ENCODE measurements at places on chromosomes 2 and 18. TPM values are rescaled to one million over a fixed set of nuclear protein-coding genes. Genes with fewer than 3 reads are reported as not detected.

DNA sequence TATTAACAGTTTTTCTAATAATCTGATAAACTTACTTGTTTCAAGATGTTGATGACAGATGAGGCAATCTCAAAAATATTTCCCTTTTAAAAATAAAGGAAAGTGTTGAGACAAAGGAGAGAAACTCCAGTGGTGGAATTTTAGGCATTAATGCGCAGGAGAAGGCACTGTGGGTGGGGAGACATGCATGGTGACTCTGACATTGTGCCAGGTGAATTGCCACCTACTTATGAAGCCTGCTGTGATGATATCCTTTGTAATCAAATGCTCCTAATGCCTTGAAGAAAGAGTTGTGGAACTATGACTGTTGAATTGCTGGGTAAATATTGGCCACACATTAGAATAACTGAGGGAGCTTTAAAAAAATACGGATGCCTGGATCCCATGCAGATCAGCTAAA is 101.4 kb downstream of the PLA2R1 start:
- DNase-seq: no peak

DNA sequence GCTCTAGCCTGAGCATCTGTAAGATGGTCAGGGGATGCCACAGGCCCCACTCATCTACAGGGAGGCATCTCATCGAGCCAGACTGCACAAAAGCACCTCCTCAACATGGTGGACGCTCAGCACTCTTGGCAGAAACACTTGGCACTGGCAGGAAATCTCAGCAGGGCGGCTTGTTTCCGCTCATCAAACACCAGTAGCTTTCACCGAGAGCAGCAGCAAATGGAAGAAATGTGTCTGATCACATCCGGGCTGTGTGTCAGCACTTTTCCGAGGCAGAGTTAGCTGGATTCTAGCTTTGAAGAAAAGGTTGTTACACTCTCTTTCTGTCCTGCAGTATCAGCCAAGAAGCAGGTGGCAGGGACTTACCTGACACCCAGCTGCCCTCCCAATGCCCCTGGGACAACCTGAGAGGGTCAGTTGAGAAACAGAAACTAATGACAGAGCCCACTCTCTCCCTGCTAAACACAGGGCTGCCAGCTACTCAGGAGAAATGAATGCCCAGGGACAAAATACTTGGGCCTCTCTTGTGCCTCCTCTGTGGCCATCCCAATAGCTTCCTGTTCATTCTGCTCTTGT is 68.9 kb upstream of the FZD7 start:
- no peak for DNase-seq

DNA sequence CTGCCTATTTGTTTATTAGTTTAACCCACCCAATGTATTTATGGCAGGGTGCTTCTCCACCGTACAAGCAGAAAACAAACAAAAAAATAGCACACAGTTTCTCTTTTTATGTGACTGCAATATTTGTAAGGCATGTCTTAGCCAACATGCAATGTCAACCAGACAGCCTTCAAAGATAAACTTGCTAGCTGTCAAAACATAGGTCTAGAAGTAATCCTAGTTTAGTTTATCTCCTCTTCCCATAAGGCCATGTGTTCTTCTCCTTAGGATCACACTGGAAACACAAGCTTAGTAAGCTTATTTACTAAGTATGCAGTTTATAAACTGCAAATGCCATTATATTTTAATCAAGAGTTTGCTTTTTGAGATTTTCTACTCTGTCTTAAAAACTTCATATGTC is 75.6 kb downstream of the LDAH start:
- DNase-seq: no peak

GRCh38 chr2:5978131-5978751 is 286.1 kb downstream of the SOX11 start:
- DNase-seq: no peak

DNA sequence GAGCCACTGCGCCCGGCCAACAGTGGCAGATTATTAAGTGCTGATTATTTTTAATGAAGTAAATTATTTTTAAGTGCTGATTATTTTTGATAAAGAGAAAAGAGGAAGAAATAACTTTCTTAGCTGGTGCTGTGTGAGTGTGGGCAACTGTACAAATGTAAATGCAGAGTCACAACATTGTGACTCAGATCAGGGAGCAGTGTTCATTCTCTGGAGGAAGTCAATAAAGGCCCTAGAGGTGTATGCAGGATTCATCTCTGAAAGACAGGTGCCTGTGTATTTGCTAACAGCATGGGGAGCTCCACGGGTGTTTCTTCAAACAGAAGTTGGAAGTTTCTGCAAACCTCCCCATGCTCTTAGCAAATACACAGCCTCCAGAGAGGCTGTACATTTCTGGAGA is 6.2 kb downstream of the KRTCAP3 start:
- DNase-seq: no peak

- no peak for DNase-seq
Measured at GRCh38 chr18:65175681-65176080, 575.1 kb upstream of the CDH7 start.

DNA sequence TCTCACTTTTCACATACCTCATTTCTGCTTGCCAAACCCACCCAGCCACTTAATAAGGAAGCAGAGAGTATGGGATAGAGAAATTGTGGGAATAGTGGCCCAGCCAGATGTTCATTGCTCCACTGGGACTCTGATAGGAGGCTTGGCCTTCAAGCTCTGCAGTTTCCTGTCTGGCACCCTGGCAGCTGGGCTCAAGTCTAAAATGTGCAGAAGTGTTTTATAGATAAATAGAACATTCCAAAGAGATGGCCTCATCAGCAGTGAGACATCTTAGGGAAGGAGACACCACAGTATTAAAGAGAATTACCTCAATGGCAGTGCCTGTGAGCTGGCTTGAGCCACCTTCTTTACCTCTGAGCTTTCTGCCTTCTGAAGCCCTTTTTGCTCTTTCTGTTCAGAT is 24.7 kb downstream of the COPS7B start:
- no peak for DNase-seq

FAM237A gene
- not detected for total RNA-seq

C2orf80 gene
- total RNA-seq: not detected

COL4A4 gene
- total RNA-seq: 0.13 TPM

CSRNP3 gene
- total RNA-seq: not detected

SLC5A7 gene
- not detected for total RNA-seq

UNC80 gene
- total RNA-seq: 0.08 TPM

LBH gene
- 2.2 TPM for total RNA-seq

- DNase-seq: no peak
Measured at GRCh38 chr2:19851116-19851695, 50.6 kb downstream of the TTC32 start.

- peak; percentile 17 for DNase-seq
Measured at GRCh38 chr18:28961669-28962228, 784.8 kb upstream of the CDH2 start.

- no peak for DNase-seq
Measured at GRCh38 chr2:109403841-109404201, 209.9 kb downstream of the SEPTIN10 start.

DNA sequence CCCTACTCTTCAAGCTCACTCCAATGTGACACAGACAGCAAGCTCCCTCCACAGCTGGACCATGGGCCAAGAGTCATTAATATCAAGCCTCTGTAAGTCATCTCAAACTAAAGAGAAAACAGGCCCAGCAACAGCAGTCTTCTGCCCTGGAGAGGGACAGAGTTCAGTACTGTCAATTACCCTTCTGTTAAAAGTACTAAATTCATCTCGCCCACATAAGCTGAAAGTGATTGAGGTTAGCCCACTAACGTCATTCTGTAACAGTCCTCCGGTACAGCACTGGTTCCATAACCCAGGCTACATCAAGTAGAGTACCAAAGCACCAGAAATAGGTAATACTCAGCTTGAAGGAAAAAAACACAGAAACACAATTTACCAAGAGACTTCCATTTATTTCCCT is 25.9 kb downstream of the THADA start:
- no peak for DNase-seq

FBXO48 gene
- total RNA-seq: 0.74 TPM

- DNase-seq: no peak
Measured at GRCh38 chr2:181896286-181896685, 4.8 kb downstream of the ITPRID2 start.

DUSP2 gene
- 4.9 TPM for total RNA-seq

ICOS gene
- 0.18 TPM for total RNA-seq

DNA sequence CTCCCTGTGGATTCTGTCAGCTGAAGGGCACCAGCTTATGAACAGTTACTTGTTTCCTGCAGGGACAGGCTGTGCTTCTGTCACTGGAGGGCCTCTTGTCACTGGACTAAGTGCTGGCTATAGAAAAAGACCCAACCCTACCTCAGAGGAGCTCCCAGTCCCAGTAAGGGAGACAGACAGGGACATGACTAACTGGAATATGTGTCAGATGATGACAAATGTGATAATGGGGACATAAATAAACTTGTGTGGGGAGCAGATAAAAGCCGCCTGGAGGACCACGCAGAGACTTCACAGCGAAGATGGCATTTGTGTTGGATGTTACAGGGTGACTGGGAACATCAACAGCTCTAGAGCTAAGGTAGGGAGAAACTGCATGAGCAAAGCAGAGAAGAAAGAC is 95.0 kb downstream of the MAPRE2 start:
- DNase-seq: no peak

GRCh38 chr18:37403100-37403781 is 162.4 kb downstream of the CELF4 start:
- DNase-seq: no peak

- DNase-seq: no peak
Measured at GRCh38 chr2:201959198-201959597, 74.5 kb upstream of the FZD7 start.

DNAJC5G gene
- total RNA-seq: not detected

CNRIP1 gene
- not detected for total RNA-seq

KCNIP3 gene
- total RNA-seq: 17.5 TPM
